ENCODE measurements at places on chromosomes 13 and 19. TPM values are rescaled to one million over a fixed set of nuclear protein-coding genes. Genes with fewer than 3 reads are reported as not detected.

The FSTL3 gene
- 111 TPM for total RNA-seq

The LRRC4B gene
- total RNA-seq: 1.3 TPM

The ONECUT3 gene
- total RNA-seq: not detected

The GNA15 gene
- total RNA-seq: 7.8 TPM

The SPACA6 gene
- 9.1 TPM for total RNA-seq

The MEF2B gene
- 0.64 TPM for total RNA-seq

The ZNF728 gene
- 2.1 TPM for total RNA-seq

The SCN1B gene
- 8.5 TPM for total RNA-seq

The UGGT2 gene
- total RNA-seq: 65.3 TPM

The ZNF470 gene
- 4.1 TPM for total RNA-seq

The CD79A gene
- total RNA-seq: 0.80 TPM

The TIMM13 gene
- total RNA-seq: 28.1 TPM

The CYP2A7 gene
- total RNA-seq: not detected

The GPR183 gene
- 30.1 TPM for total RNA-seq

The CEACAM3 gene
- total RNA-seq: 0.64 TPM

- DNase-seq: no peak
These were observed 6.8 kb upstream of the ECH1 start for GRCh38 chr19:38838208-38838985.

GRCh38 chr13:26185720-26186117 is 36.4 kb downstream of the RNF6 start:
- DNase-seq: no peak

- no peak for DNase-seq
These were observed 36.8 kb downstream of the ATP7B start for GRCh38 chr13:51974482-51974881.

GRCh38 chr19:51729781-51730180 is 6.0 kb upstream of the HAS1 start:
- DNase-seq: no peak

GRCh38 chr13:111663953-111664421 is 343.5 kb downstream of the TEX29 start:
- peak; percentile 12 for DNase-seq

DNA sequence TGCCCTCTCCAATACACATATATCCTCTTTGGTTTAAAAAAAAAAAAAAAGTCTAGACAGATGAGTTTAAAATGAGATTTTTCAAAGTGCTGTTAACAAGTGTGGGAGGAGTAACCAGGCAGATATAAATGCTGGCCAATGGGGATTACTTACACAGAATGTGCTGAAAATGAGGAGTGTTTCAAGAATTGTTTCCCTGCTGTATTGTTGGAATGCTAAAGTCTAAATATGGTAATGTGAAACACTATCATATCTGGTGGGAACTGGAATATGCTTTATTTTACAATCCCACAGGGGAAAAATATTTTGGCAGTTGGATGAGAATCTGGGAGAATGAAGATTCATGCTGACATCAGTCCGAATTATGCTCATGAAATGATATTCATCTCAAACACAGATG is 250.7 kb downstream of the DCT start:
- DNase-seq: no peak

DNA sequence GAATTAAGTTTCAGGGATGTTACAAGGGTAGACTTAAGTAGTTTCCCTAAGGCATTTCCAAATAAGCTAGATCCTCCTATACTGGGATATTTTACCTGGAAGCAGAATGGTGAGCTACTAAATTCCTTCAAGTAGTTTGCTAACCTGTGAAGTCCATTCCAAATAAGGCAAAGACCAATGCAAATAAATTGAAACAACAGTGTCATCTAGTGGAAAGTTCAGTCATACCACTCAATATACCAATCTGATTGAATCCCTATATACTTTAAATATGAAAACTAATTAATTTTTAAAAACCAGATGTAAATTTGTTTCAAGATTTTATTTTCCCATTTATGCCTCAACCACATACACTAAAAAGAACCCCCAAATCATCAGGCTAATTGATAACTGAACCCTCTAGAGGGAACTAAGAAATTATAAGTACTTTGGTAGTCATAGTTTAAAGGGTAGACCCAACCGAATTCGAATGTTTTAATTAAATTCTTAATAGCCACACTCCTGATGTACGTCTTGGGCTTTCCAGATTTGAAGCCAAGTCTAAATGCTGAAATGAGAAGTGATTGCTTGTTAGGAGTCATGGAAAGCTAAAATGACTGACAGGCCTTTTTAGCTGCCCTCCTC is 223.7 kb downstream of the TBC1D4 start:
- no peak for DNase-seq

- no peak for DNase-seq
These were observed 278.7 kb downstream of the KLF5 start for GRCh38 chr13:73337532-73337931.

GRCh38 chr19:50932018-50932689 is 20.7 kb downstream of the KLK5 start:
- peak; percentile 88 for DNase-seq

DNA sequence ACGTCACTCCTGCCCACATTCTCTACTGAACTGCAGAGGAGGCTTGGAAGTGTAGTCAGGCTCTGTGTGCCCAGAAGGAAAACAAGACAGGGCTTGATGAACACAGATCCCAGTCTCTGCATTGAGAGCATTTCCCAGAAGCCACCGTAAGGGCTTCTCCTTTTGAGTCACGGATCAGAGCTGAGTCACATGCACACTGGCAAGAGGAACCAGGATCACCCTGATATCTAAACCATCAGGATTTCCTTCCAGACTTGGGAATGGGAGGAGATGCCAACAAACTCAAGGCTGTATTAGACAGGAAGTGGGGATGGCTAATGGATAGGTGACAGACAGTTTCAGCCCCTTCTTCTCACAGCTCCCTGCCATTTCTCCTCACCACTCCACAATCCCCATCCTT is 17.7 kb upstream of the FBXO17 start:
- no peak for DNase-seq

DNA sequence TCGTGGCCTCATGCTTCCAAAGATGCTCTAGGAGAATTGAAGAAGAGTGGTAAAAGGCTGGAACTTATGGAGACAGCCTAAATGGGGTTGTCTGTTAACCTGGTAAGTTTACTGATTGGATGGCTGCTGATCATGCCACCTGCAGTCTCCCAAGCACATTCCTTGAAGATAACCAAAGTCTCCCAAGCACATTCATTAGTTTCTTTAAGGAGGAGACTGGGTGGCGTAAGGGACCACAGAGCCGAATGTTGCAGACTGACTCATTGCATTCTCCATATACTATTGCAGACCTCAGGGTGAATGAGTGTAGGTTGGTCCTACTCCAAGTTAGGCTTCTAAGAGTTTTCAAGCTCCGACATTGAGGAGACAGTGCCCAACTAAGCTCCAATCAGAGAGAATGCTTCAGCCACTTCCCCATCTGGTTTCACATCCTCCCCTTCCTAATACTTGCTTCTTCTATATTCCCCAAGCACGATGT is at the start of gene IGFL3:
IGFL3 (minus strand) TSS at position 51 of the 478 bp plus-strand sequence; CDS start at position 12, 39 bp downstream.
- DNase-seq: no peak

DNA sequence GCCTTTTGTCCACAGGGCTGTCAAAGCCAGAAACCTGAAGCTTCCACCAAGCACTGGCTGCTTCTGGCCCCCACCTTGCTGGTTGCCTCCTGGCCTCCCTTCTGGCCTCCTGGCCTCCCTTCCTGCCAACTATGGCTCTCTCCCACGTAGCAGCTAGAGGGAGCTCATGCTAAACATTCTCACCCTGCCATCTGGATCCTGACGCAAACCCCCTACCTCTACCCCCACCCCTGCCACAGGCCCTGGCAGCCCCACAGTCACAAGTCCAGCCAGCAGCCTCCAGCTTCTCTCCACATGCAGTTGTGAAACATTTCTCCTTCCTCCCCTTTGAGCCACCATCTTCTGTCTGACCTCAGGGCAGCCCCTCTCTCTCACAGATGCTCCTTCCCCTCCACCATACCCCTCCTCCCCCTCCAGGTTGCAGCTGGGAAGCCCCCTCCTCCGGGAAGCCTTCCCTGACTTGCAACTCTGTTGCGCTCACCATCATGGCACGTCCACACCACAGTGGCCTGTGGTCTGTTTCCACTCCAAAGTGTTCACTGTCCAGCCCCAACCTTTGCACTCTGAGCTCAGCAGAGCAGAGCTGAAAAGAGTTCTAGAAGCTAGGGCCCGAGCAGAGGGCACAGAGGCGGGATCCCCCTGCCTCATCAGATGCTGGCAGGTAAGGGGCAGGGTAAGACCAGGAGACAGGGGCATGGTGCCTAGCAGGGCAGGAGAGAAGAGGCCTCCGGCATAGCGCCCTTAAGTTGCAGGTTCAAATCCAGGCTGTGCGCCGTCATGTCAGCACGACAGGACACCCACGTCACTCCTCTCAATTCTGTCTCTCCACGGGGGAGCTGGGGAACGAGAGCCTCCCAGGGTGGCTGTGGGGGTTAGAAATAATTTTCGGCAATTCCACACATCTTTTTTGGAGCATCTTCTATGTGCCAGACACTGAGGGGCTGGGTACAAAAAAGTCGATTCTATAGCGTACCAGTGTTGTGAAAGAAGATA is 7.3 kb downstream of the ADGRL1 start:
- no peak for DNase-seq

- DNase-seq: no peak
These were observed 48.9 kb upstream of the TNFSF11 start for GRCh38 chr13:42525035-42525504.

- DNase-seq: no peak
These were observed 6.2 kb downstream of the KCNJ14 start for GRCh38 chr19:48461651-48461981.

DNA sequence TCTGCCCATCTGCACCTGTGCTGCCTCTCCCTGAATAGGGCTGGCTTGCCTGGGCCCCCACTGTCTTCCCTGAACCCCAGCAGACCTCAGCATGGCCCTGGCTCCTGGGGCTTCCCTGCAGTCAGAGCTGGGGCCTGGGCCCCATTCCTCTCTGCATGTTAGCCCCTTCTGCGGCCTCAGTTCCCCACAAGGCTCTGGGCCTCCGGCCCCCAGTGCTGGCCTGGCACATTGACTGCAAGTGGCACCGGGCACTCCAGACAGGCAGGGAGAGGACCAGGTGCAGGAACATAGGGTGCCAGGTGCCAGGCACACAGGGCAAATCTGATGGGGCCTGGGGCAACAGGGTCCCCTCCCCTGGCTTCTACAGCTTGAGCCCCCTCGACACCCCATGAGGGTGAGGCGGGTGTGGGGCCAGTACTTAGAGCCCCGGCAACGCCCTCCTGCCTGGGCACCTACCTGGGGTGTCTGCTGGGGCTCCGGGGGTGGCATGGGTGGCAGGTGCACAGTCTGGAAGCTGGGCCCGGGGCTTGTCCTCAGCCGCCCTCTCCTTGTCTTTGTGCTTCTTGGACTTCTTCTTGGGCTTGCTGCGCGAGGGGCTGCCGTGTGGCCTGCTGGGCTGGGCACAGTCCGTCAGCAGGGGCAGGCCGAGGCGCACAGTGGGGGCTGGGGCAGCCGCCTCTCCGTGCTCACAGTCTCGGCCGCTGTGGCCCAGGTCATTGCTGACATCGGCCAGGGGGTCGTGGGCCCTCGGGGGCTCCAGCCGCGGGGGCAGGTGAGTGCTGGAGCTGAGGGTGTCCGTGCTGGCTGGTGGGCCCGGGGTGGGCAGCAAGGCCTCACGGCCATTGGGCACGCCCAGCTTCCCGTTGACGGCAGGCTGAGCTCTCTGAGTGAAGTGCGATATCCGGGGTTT is 12.3 kb upstream of the ISYNA1 start:
- no peak for DNase-seq

DNA sequence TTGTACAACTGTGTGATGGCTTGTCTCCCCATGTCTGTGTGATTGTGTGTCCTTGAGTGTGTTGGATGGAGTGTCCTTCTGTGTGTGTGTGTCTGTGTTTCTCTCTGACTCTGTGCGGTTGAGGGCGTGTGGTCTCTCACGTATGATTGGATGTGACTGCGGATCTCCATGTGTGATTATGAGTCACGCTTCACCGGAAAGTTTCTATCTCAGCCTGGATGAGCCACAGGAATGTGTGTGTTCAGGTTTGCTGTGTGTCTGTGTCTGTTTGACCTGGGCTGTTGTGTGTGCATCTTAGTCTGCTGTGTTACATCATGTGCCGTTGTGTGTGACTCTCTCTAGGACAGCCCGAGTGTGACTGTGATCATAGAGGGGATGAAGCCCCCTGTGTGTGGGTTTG is 15.5 kb upstream of the ZNF835 start:
- no peak for DNase-seq

DNA sequence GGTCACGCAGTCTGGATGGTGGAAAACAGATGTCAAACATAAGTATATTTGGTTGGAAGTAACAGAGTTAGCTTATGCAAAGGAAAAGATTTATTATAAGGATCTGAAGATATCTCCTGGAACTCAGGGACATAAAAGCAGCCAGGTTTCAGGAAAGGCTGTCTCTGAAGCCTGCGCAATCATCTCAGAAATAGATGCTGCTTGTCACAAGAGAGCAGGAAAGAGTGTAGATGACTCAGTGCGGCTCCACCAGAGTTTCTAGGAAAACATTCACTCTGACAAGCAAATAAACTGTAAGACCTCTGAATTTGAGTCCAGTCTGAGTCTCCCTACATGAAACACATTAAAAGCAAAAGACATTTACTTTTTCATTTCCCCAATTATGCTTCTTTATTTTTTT is 220.4 kb upstream of the HTR2A start:
- no peak for DNase-seq

DNA sequence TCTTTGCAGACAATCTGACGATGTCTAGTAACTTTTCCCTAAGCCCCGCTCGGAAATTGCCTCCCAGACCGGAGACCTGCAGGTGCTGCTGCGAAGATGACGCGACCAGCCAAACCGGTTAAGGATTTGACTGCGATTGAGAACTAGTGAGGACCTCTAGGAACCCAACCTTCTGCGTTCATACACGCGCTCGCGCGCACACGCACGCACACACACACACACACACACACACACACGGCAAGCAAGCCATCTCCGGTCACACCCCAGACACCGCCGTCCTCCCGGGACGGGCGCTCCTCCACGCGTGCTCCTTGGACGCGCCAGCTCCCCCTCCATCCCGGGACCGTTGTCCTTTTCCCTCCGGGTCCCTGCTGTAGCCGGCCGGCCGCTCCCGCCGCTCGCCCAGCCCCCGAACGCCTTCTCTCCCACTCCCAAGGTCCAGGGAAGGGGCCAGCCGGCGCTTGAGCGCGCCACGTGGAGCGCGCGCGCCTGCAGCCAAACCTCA is 1.2 kb downstream of the TBC1D4 start:
- DNase-seq: peak; percentile 83

DNA sequence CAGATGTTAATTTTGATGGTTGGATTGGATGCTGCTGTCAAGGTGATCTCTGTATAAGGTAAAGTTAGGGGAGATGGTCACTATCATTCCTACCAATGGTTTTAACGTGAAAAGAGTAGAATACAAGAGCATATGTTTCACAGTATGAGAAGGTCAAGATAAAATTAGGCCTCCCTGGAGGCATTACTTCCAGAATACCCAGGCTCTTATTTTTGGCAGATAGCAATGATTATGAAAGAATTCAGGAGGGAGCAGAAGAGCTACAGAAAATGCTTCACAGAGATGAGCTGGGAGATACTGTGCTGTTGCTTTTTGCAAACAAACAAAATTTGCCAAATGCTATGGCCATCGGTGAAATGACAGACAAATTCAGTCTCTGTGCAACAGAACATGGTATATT is 547.5 kb upstream of the SPRY2 start:
- DNase-seq: no peak

- DNase-seq: no peak
These were observed 452 bp downstream of the PIAS4 start for GRCh38 chr19:4007836-4008539.
